GM04504 (cell line): ENCODE measurements at places on chromosomes 4 and X.

DNA sequence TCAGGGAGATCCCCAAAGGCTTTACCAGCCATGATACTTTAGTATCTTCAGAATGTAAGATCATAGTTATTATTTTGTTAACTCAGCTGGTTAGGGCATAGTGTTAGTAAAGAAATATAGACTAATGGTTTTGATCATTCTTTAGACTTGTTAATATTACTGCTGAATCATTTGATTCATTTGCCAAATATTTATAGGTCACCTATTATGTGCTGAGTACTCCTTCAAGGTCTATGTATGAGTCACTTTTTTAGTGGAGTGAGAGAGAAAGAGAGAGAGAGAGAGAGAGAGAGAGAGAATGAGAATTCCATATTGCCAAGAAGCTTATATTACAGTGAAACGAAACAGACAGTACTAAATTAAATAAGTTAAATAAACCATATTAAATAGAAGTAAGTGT, 110.3 kb downstream of the UBE2NL start:
- no peak for DNase-seq

- DNase-seq: no peak
Measured at GRCh38 chr4:167101035-167101434, 133.3 kb downstream of the SPOCK3 start.

DNA sequence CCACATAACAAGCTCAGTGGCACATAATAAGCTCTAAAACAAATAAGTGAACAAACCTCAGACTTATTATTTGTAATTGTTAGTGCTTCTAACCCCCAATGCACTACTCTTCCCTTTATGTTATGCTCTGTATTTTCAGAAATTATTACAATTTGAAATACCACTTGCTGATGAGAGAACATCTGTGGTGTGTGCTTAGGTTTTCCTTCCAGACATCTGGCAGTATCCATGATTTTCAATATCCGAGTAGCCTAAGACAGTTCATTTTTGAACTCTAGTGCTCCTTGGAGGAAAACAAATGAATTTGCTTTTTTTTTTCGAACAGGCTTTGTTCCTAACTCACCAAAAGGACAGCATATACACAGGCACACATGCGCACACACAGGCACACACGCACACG, 278.7 kb upstream of the CLNK start:
- no peak for DNase-seq

GRCh38 chr4:21790438-21791029, 158.0 kb downstream of the KCNIP4 start:
- DNase-seq: no peak

GRCh38 chrX:13750204-13750603, 15.7 kb downstream of the OFD1 start:
- DNase-seq: peak; percentile 14

GRCh38 chr4:127844601-127845116, 36.0 kb upstream of the PLK4 start:
- no peak for DNase-seq

DNA sequence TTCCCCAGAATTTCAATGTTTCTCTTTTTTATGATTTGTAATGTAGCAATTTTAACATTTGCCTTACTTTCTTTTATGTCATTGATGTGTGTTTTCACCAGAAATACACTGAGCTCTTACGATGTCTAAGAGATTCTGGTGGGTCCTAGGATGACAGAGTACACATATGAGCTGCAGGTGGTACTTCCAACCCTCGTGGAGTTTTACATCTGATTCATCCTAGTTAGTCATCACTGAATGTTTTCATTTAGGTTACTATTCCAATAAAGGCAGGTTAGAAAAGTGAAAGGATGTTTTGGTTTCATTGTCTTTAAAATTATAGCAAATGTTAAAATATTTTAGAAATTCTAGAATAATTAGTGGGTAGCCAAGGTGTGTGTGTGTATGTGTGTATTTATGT, 605.9 kb downstream of the ADGRL3 start:
- no peak for DNase-seq

DNA sequence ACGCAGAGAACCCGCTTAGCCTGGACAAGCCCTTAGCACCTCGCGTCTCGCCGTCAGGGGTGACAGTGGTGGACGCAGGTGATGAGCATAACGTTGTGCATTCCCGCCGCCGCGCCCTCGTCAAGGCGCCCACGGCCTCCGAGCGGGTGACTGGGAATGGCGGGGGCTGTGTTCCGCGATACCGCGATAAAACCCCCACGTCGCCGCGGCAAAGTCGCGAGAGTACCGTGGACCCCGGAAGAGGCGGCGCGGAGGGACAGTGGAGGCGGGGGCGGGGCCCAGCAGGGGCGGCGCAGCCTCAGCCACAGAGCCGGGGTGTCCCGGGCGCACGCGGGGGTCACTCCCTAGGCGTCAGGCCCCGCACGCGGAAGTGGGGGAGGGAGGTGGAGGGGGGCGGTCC, 53.8 kb downstream of the ZFYVE28 start:
- no peak for DNase-seq

DNA sequence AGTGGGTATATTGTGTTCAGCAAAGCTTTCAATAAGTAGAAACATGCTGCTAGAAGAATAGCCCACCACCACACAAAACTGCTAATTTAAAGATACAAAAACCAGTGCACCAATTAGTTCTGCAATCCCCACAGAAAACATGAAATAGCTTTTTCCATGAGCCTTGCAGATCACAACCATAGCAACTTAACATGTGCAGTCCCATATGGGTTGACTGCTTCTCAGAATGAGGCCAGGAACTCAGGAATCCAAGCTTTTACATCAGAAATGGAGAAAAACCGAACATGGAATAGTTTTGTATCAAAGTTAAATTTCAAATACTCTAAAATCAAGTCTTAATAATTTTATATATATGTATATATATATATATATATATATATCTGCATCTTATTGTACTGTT, 66.6 kb upstream of the IQCM start:
- DNase-seq: no peak

DNA sequence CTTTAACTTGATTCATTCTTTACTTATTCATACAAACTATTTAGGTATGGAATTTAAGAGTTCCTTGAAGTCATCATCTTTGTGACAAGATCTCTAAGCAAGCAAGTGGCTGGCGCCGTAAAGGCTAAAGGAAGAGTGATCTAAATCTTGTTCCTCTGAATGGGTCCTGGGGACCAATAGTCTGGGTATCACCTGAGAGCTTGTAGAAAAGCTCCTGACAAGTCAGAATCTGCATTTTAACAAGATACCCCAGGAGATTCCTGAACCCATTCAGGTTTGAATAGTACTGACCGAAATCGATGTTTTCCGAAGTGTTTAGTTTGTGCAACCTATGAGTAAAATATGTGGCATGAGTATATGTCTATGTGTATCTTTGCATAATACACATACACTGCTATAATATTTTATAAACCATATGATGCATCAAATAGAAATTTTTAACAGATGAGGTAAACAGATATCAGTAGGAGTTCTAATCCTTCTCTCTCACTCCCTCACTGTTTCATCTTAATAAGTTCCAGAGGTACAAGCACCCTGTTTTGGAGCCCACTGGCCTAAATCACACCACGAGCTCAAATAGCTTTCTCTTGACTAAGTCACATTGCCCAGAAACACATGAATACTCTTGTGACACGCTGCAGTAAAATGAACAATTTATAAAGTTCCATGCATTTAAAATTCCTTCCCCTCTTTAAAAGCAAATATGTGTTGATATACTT, 170.0 kb downstream of the RELL1 start:
- DNase-seq: no peak

- no peak for DNase-seq
Measured at GRCh38 chrX:85905851-85906250, 141.5 kb downstream of the CHM start.

- no peak for DNase-seq
Measured at GRCh38 chr4:26206999-26207398, 113.8 kb upstream of the RBPJ start.

- no peak for DNase-seq
Measured at GRCh38 chr4:80926446-80926845, 104.1 kb upstream of the BMP3 start.

GRCh38 chr4:42706086-42706485, 49.2 kb upstream of the ATP8A1 start:
- no peak for DNase-seq

GRCh38 chr4:69910016-69910782, 20.7 kb upstream of the CSN1S1 start:
- DNase-seq: no peak

GRCh38 chr4:164424846-164425245, 329.1 kb upstream of the SMIM31 start:
- no peak for DNase-seq

GRCh38 chr4:5773271-5773555, 62.2 kb downstream of the EVC start:
- no peak for DNase-seq

DNA sequence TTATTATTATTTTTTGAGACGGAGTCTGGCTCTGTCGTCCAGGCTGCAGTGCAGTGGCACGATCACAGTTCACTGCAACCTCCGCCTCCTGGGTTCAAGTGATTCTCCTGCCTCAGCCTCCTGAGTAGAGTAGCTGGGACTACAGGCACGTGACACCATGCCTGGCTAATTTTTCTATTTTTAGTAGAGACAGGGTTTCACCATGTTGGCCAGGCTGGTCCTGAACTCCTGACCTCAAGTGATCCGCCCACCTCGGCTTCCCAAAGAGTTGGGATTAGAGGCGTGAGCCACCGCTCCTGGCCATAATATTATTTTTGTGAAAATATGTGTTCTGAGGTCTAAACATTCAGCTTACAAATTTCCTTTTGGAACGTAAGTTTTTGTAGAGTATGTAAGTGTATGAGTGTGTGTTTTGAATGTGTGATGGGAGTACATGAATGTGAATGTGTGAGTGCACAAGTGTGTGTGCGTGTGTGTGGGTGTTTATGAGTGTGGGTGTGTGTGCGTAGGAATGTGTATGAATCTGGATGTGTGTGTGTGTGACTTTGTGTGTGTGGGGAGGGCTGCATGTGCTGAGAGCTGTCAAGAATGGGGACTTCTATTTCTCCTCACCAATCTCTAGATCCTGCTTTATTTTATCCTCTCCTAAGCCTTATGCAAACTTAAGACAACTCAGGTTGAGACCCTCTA, 5.7 kb upstream of the MGST2 start:
- DNase-seq: no peak

DNA sequence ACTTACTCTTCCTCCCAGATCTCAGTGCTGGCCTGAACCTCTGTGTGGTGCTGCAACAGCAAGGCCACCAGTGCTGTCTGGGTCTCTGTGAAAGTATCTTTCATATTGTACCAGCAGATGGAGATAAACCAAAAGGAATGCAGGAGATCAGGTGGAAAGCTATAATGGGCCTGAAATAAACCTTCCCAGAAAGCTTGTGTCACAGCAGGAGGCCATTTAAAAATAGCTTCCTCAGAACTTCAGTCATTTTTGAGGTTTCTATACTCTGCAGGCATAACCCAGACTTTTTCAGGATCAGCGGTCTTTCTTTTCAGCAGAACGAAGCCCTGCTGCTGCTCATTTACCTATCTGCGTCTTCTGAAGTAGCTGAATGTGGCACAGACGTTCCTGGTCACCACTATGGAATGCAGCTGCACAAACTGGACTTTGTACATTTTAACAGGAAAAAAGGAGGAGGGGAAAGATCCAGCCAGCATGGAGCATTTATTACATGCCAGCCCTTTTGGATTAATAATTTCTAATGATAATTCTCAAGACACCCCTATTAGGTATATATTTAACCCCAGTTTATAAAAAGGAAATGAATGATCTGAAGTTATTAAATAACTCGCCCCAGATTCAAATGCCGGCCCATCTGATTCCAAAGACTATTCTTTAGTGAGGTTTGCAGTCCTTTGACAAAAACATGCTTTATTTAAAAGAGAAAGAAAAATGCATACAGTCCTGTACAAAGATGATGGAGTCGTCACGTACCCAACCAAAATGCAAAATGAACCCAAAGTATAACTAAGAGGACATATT, 119.7 kb downstream of the NFKB1 start:
- DNase-seq: peak; percentile 67

GRCh38 chr4:120156120-120156718, 89.6 kb upstream of the MAD2L1 start:
- DNase-seq: peak; percentile 24

DNA sequence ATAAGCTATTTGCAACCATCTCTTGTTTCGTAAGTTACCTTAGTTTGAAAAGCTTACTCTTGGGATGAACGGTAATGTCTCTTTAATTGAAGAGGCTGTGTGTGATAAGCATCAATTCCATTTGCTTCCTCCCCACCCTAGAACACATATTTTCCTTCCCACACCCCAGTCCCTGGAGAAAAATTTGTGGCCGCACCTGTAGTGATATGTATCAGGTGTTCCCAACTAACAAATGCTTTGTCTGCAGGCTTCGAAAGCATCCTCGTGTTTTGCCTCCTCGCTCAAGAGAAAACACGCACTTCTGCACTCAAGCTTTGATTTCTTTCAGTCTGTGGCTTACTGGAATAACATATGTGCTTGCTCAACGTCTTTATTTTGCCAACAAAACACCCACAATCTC, 143.8 kb upstream of the OTUD4 start:
- no peak for DNase-seq

DNA sequence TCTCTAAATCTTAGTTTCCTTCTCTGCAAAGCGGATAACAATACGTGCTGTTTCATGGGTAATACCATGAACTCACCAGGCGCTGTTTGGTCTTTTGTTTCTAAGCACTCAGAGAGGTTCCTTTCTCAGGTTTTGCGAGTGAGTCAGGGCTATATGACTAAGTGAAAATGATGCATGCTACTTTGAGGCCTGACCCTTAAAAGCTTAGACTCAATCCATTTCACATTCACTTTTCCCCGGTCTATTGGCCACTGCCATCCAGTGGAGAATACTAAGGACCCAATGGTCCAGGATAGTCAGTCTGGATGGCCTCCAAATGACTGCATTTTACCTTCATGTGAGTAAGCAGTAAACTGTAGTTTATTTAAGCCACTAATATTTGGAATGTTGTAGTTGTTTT, 400.8 kb upstream of the SLIT2 start:
- DNase-seq: peak; percentile 25

GRCh38 chr4:64857815-64858214, 448.6 kb upstream of the TECRL start:
- DNase-seq: no peak

- DNase-seq: no peak
Measured at GRCh38 chrX:10433296-10433965, 187.0 kb downstream of the MID1 start.

DNA sequence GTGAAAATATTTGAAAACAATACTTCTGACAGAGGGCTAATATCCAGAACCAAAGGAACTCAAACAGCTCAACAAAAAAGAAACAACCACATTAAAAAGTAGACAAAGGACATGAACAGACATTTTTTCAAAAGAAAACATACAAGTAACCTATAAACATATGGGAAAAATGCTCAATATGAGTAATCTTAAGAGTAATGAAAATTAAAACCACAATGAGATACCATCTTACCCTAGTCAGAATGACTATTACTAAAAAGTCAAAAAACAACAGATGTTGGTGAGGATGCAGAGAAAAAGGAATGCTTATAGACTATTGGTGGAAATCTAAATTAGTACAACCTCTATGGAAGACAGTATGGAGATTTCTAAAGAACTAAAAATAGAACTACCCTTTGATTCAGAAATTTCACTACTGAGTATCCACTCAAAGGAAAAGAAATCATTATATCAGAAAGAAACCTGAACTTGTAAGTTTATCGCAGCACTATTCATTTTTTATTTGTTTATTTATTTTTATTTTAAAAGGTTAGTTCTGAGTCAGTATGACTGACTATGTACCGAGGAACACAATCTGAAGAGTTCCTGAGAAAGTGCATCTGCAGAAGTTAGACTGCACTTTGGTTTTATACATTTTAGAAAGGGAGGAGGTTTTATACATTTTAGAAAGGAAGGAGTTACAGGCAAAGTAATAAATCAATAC, 231.3 kb downstream of the INPP4B start:
- DNase-seq: peak; percentile 29

GRCh38 chrX:9943420-9943819, 23.7 kb upstream of the CLDN34 start:
- no peak for DNase-seq
